ENCODE measurements at places on chromosomes 2 and 18. TPM values are rescaled to one million over a fixed set of nuclear protein-coding genes. Genes with fewer than 3 reads are reported as not detected.

EML6 gene
- total RNA-seq = 0.32 TPM

TTN gene
- total RNA-seq = under 0.01 TPM

IGFBP5 gene
- total RNA-seq = 754 TPM

MAP3K19 gene
- total RNA-seq = not detected

IL36RN gene
- not detected for total RNA-seq

ACVR1C gene
- under 0.01 TPM for total RNA-seq

CKAP2L gene
- 6.8 TPM for total RNA-seq

GREB1 gene
- under 0.01 TPM for total RNA-seq

TXNDC2 gene
- total RNA-seq = not detected

PELI1 gene
- total RNA-seq = 8.4 TPM

PLA2R1 gene
- 13.0 TPM for total RNA-seq

UPP2 gene
- total RNA-seq = not detected

CERS6 gene
- total RNA-seq = 9.0 TPM

TOGARAM2 gene
- 0.43 TPM for total RNA-seq

STAT4 gene
- 2.6 TPM for total RNA-seq

MEMO1 gene
- 34.8 TPM for total RNA-seq

SP140 gene
- 0.97 TPM for total RNA-seq
